ENCODE measurements at places on chromosomes 2 and 18. TPM values are rescaled to one million over a fixed set of nuclear protein-coding genes. Genes with fewer than 3 reads are reported as not detected.

RPRM gene
- 0.09 TPM for total RNA-seq

THSD7B gene
- not detected for total RNA-seq

VIL1 gene
- total RNA-seq: 0.44 TPM

ANKRD62 gene
- not detected for total RNA-seq

RAX gene
- total RNA-seq: not detected

CD226 gene
- total RNA-seq: 0.15 TPM

WDR12 gene
- 59.4 TPM for total RNA-seq

SH3YL1 gene
- total RNA-seq: 10.0 TPM

PLA2R1 gene
- total RNA-seq: 2.7 TPM

DYNAP gene
- not detected for total RNA-seq

HTR2B gene
- not detected for total RNA-seq

All from A549 treated with ZK216348 at 1 μM for 4 hours (cell line).